ENCODE measurements at places on chromosomes 3 and 15.

GRCh38 chr3:12653747-12654146 lies 10.2 kb downstream of the RAF1 start:
- DNase-seq = no peak

GRCh38 chr3:123329636-123330340 lies 119.1 kb downstream of the ADCY5 start:
- no peak for DNase-seq

DNA sequence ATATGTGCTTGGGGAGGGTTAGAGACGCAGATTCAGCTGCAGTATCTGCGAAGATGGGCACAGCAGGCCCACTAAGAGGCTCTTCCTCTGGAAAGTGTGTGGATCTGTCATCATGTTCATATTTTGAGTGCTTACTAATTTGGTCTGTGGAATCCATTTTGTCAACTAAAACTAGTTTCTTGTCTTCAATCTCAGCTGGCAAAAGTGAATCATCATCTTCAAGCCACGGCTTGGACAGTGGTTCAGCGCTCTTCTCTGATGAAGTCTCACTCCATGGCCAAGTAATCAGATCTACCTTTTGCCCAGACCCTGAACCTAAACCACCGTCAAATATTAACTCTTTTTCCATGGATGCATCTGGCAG lies 76.2 kb downstream of the IMPG2 start:
- DNase-seq = no peak

- no peak for DNase-seq
These were observed 287.9 kb upstream of the CDIN1 start for GRCh38 chr15:36291501-36291900.

GRCh38 chr15:71112429-71112828 lies 2.8 kb upstream of the THSD4 start:
- no peak for DNase-seq

- no peak for DNase-seq
These were observed 326.4 kb upstream of the WNT5A start for GRCh38 chr3:55813268-55814097.

DNA sequence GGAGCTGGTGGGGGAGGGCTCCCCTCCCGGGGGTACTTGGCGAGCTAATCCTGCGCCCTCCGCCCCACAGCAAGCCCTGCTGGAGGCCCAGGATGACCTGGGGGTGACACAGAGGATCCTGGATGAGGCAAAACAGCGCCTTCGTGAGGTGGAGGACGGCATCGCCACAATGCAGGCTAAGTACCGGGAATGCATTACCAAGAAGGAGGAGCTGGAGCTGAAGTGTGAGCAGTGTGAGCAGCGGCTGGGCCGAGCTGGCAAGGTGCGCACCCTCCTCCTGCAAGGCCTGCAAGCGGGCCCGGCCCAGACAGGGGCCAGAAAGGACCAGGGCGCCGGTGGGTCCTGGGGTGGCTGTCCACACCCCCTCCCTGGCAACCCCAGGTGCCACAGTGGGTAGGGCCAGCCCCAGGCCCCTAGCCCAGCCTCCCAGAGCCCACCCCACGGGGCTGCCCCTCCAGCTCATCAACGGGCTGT lies 56.5 kb downstream of the SEMA3G start:
- no peak for DNase-seq
